ENCODE measurements at places on chromosomes 16 and 17.

GRCh38 chr17:72187556-72187955, 66.7 kb downstream of the SOX9 start:
- DNase-seq, result no peak

GRCh38 chr16:59249011-59249410, 514.9 kb upstream of the GOT2 start:
- no peak for DNase-seq

- peak; percentile 56 for DNase-seq
Observed at GRCh38 chr16:1772362-1772907, at the start of gene EME2. EME2 (plus strand) TSS chr16:1772810; CDS start chr16:1773228, 418 bp downstream.

GRCh38 chr16:30535106-30535776, 583 bp upstream of the ZNF747 start:
- DNase-seq, result no peak

- DNase-seq, result no peak
Observed at GRCh38 chr17:48756830-48757251, 28.3 kb upstream of the HOXB13 start.

DNA sequence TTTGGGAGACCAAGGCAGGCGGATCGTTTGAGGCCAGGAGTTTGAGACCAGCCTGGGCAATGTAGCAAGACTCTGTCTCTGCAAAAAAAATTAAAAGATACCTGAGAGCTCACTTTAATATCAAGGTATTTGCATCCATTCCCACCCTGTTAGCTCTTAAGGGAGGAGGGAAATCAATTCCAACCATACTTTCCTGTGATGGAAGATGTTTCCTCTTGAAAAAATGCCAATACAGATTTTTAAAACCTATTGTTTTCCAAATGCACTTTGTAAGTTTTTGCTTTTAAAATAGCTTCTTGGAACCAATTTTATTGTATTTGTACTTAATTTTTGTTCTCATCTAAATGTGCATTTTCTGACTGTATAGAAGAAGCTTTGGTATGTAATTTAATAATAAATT, 49.2 kb downstream of the GOSR1 start:
- no peak for DNase-seq

DNA sequence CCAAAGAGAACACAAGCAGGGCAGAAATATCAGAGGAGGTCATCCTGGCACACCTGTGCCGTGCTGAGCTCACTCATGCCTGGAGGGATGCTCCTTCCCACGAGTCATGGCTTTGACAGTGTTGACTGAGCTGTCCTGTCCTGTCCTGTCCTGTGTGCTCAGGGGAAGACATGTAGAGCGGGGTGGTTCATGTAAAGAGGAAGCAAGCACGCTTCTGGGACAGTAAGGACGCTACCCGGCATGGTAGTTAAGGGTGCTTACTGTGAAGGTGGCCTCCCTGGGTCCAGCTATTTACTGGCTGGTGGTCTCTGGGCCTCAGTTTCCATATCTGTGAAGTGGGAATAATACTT, 398 bp downstream of the LGALS9 start:
- DNase-seq, result no peak

DNA sequence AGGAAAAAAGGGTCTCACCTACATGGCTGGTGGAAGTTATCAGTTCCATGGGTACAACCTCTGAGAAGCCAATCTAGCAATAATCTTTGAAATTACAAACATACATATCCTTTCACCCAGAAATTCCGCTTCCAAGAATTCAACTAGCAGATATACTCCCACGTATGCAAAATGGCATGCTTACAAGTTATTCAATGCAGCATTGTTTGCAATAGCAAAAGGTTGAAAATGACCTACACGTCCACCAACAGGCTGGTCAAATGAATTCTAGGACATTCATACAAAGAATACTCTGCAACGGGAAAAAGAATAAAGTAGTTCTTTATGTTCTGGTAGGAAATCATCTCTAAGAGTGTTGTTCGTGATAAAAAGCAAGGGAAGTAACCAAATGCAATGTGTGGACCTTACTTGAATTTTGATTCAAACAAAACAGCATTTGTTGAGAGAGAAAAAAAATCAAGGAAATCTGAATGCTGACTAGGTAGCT, 63.7 kb upstream of the NLK start:
- no peak for DNase-seq
